Activated CD4-positive, alpha-beta T cell treated with anti-CD3 and anti-CD28 coated beads for 1 hour (primary cell): ENCODE measurements at places on chromosomes 11 and 22.

- DNase-seq, result no peak
These were observed 5.0 kb upstream of the OR52H1 start for GRCh38 chr11:5553343-5553742.

- DNase-seq, result no peak
These were observed 127.8 kb downstream of the TEAD1 start for GRCh38 chr11:12801976-12802375.

DNA sequence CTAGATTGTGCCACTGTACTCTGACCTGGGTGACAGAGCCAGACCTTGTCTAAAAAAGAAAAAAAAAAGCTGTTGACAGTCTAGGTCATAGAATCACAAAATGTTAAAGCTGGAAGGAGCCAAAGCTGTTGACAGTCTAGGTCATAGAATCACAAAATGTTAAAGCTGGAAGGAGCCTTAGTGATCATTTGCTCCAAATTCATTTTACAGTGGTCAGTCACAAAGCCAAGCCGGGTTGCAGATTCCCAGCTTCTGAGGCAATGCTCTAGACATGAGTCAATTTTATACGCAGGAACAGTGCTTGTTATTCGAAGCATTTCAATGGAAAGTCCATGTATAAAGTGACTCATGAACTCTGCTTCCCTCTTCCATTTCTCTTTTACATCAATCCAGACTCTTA lies 47.4 kb downstream of the SYT13 start:
- DNase-seq, result no peak

DNA sequence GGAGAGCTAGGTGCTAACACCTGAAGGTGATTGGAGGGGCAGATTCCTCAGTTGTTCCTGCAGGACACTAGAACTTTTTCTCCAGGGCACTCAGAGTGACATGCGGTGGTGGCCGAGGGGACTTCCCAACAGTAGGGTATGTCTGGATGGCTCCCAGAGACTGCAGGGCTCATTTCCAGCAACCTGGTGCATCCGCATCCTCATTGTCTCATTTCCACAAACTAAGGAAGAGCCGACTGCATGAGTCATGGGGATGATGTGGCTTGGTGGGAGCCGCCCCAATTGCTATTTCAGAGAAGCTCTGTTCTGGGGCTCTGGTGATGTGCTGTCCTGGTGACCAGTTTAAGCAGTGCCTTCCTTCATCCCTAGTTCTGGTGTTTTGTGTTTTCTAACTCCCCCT lies 2.8 kb upstream of the ROBO4 start:
- no peak for DNase-seq

DNA sequence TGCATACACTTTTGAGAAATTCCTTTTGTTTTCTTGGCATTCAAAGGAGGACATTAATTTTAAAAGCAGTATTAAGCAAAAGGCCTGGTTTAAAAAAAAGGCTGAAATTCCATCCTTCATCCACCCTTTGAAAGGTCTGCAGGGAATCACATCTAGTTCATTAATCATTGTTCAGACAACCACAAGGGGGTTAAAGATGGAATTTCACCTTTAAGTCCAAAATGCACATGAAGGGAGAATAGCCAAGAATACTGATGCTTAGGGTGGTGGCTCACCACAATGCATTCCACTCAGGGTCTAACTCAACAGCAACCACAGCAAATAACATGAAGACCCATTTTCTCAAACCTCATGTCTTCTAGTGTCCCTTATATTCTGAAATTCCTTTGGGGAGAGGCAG lies 256.9 kb downstream of the CADM1 start:
- DNase-seq, result no peak

GRCh38 chr22:43826142-43827002 lies 14.3 kb upstream of the EFCAB6 start:
- DNase-seq, result no peak

DNA sequence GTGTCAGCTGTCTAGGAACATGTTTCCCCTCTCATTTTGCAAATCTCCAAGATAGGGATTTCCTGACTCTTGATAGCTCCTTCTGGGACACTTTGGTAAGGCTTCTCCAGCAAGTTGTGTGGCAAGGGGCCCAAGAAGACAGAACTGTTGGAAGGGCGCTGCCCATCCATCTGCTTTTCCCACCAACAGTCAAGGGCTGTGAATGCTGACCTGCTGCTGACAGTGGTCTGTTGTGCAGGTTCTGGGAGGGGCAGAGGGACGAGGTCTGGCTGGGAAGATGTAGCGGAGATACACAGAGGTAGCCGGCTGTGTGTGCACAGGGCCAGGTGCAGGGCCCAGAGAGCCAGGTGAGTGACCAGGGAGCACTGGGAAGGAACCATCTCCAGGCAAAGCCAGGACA lies 12.2 kb downstream of the BCR start:
- DNase-seq, result no peak

- DNase-seq, result no peak
These were observed 896.9 kb downstream of the KCNA4 start for GRCh38 chr11:29119707-29120618.

- DNase-seq, result no peak
These were observed 18.4 kb upstream of the PITPNB start for GRCh38 chr22:27937453-27937852.

DNA sequence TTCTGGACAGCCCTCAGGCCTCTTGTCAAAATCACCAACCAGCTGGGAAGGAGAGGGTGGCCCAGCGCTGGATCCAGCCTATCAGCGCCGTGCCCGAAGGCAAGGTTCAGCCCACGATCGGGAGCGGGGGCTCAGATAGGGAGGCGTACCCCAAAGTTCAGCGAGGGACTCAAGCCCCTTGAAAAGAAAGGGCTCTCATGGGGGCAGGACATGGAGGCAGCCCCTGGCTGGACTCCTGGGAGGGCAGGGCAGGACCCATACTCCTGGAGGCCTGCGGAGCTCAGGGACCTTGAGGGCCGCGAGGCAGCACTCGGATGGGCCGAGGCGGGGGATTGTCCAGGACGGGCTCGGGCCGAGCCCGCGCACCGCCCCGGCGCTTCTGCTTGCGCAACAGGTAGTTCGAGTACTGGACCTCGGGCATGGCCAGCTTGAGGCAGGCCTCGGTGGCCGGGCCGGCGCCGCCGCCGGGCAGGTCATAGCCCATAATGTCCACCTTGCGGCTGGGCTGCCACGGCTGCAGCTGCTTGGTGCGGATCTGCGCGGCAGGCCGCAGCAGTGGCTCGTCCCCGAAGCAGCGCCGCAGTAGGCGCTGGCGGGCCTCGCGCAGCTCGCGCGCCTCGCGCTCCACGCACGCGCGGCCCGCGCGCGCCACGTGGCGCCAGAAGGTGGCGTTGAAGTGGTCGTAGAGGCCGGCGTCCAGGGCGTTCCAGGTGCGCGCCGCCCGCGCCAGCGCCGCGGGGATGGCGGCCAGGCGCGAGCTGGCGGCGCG lies 6.5 kb downstream of the GAL3ST3 start:
- no peak for DNase-seq

GRCh38 chr11:2516276-2517015 lies 71.6 kb downstream of the KCNQ1 start:
- DNase-seq, result peak; percentile 4

DNA sequence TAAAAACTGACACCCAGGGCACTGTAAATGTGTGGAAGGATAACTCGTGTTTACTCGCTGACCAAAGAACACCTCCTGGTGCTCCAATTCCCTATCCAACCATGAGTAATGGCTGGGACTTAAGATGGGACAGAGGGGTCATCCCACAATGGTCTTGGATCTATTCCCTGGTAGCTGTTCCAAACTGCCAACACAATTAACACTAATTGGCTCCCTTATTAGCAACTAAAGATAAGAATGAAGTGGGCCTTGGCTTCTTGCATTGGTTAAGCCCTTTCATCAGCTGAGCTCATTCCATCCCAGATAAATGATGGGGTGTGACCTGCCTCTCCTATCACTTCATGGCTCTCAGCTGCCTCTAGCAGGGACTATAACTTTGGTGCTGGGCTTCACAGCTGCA lies 1.5 kb upstream of the SIK3 start:
- no peak for DNase-seq

DNA sequence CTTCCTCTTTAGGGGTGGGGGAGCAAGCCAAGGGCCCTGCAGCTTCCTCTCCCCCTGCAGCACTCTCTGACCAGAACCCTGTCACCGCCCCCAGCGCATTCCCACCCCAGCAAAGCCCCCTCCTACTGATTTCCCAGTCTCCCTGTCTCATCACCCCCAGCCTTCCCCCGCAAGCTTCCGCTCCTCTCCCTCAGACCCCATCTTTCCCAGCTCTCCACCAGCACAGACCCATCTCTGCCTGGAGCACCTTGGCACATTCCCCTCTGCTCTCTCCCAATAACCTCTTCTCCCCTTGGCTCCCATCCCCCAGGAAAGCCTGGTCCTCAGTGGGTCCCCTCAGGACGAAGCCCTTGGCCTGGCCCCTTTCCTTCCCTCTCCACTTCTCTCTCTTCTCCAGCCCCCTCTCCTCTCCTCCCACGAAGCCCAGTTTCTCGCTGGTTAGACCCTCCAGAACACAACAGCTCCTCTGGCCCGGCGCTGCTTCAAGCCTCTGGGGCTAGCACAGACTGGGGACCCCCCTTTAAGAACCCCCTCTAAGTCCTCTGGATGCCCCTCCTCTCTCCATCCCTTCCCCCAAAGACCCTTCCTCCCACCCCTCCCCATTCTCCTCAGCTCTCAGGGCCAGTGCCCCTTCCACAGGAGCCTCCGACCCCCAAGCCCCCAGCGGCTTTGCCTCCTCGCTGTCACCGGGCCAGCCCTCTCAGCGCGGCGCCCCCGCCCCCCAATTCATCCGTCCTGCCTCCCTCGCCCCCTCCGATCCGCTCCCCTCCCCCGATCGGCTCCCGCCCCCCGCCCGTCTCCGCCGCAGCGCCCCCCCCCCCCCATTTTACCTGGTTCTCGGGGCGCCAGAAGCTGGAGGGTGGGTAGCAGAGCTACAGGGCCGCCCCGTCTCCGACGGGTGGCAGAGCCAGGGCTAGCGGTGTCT lies 594 bp downstream of the NRXN2 start:
- DNase-seq, result no peak

- no peak for DNase-seq
These were observed 46.6 kb downstream of the ST14 start for GRCh38 chr11:130206141-130206540.

GRCh38 chr11:14036469-14036868 lies 73.9 kb downstream of the SPON1 start:
- no peak for DNase-seq

GRCh38 chr11:40597546-40598113 lies 861.8 kb downstream of the LRRC4C start:
- DNase-seq, result no peak

DNA sequence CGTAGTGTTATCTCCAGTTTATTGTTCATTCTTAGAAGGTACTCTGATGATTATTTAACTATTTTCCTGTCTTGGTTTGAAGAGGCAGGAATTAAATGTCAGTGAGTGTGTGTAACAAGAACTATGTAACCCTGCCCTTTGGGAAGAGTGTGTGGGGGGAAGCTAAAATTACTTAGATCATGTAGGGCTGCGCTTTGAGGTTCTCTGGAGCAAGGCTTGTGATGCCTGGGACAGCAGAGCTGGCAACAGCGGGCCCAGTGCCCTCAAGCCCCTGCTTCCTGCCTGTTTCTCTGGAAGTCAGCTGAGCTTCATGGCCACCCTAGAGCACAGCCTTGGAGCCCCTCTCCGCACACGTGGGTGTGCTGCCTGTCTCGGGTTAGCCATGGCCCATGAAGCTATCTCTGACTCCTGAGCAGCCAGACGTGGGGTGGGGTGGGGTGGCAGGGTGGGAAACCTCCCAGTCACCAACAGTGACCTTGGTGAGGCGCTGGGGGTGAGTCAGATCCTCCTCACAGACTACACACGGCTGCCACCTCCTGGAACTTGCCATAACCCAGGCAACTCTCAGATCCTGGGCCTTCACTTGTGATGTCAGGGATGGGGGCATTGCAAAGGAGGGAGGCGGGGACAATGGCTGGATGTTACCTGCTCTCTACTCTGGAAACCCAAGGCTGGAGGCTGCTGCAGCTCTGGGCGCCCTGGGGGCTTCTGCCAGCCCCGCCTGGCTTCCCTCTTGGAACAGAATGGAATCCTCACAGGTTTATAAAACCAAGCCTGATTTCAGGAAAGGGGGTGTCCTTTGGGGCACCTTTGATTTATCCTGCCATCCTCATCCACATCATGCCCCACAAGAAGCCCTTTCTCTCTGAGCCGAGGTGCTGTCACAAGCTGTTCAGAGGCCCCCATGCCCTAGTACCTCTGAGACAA lies 88.6 kb downstream of the SNX19 start:
- DNase-seq, result no peak

GRCh38 chr11:130219148-130219547 lies 59.6 kb downstream of the ST14 start:
- DNase-seq, result no peak

DNA sequence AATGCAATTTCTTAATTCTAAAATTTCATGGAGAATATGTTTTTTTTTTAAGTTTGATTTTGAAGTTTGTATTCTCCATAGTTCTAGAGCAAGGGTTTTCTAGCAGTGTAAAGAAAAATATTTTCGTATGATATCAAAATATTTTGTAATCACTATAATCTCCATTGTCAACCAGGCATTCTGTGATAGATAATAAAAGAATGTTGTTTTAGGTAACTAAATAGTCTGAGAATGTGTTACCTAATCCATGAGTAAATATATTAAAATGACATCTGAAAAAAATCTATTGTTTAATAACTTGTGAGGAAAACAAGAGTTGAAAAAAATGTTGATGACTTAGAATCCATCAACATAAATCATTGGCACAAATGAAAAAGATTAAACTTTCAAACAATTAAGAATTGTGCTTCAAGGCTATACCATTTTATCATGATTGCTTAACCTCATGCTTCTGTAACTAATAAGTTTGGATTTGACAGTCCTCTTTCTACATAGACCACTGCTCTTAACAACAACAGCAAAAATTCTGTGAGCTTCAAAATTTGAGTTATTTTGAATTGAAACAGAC lies 2211.8 kb downstream of the LRRC4C start:
- DNase-seq, result no peak

- no peak for DNase-seq
These were observed 179.6 kb downstream of the BLID start for GRCh38 chr11:121936370-121936769.

DNA sequence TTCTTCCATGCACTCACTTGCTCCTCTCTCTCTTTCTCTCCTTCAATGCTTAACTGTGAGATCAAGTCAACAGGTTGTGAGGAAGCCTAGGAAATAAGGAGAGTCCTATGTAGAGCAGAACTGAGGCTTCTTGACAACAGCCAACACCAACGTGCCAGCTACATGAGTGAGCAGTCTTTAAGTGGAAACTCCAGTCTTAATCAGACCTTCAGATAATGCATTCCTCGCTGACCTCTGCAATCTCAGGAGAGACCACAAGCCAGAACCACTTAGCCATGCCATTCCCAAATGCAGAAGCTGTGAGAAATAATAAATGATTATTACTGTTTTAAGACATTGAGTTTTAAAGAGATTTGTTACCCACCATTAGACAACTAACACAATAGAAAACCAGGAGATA lies 6.1 kb upstream of the TEAD1 start:
- no peak for DNase-seq

DNA sequence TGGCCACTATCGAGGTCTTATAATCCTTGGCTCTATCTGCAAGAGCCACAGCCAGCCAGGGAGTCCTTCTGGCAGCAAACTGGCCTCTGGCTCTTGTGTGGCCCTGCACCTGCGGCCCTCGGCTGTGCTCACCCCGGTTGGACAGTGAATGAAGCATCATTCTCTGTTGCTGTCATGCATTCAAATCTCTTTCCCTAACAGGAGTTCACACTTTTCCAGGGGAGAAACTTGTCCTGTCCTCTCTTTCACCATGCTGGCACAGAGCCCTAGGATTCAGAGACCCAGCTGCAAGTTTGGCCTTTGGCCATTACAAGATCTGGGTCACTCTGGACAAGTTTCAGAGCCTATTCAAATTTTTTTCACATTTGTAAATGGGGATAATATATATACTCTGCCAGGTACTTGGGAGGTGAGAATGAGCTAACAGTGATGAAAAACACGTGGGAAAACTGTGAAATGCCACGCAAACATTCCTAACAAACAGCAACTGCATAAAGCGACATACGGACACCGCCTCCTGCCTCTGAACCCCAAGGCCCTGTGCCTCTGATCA lies 34.2 kb downstream of the TMEM184B start:
- no peak for DNase-seq
